SW 1271 (cell line): ENCODE measurements at places on chromosomes 1 and 21.

- DNase-seq = no peak
Observed at GRCh38 chr1:156489166-156489934, 11.2 kb downstream of the MEF2D start.

DNA sequence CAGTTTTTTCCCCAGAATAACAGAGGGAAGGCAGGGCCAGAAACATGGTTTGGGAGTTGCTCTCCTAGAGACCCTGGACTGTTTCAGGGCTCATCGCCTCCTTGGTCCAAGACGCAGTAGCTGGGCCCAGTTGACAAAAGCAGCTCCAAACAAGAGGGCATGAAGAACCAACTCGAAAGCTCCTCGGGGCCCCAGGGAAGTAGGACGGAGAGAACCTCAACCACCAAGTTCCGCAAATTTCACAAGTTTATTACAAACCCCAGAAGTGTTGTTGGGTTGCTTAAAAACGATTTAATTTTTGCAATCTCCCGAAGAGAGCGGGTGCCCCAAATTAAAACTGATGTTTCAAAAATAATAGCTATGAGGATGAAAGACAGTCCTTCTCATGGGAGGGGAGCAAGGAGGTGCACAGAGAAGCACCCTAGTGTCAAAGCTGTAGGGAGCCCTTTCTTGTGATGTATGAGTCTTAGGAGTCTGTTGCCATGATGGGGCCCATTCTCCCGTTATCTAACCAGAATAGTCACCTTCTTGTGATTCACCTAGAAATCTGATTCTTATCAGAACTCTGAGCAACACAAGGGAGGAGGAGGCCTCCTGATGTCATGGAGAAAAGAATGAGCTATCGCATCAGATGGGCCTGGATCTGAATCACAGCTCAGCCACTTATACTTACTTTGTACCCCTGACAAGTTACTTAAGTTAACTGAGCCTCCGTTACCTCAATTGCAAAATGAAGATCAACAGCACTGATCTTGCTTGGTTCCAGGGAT, 165.7 kb upstream of the IRF2BP2 start:
- DNase-seq = no peak

DNA sequence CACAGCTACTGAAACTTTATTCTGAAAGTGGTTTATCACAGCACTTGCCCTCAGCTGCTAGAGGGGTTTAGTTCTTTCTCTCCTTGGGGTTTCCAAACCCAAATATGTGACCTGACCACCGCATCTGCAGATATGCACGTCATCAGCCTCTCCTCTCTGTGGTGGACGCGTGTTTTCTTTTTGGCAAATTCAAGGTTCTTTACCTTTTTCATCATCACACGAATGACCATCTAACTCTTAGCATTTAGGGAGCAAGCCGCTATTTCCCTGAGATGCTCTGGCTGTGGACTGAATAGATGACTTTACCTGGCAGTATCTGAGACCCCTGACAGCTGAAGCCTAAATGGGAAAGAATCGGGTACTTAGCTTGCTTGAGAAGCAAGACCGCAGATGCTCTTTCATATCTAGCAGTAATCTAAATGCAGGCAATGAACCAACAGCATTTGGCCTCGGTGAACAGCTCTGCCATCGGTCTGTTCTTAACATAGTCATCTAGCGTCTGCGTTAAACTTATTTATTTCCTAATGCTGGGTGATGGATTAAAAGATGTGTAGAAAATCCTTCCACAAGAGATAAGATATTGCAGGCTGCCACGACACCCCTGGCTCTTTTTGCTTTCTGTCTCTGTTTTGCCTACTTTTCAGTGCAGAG, 463.4 kb downstream of the CAMTA1 start:
- DNase-seq = no peak

GRCh38 chr1:214338212-214338611, 57.3 kb downstream of the SMYD2 start:
- no peak for DNase-seq

GRCh38 chr1:173478094-173478674, 1.0 kb downstream of the PRDX6 start:
- peak; percentile 30 for DNase-seq

- no peak for DNase-seq
Observed at GRCh38 chr21:30166705-30167104, at the start of gene CLDN17. Gene CLDN17 (minus strand): TSS chr21:30166805. CDS start chr21:30166617, 188 bp downstream.

GRCh38 chr1:160291248-160292220, 6.6 kb upstream of the PEX19 start:
- peak; percentile 36 for DNase-seq

GRCh38 chr21:29481081-29481480, 182.4 kb downstream of the BACH1 start:
- DNase-seq = no peak

GRCh38 chr1:43447891-43448708, 5.6 kb downstream of the HYI start:
- DNase-seq = no peak

- no peak for DNase-seq
Observed at GRCh38 chr1:239383714-239384113, 2.7 kb upstream of the CHRM3 start.

DNA sequence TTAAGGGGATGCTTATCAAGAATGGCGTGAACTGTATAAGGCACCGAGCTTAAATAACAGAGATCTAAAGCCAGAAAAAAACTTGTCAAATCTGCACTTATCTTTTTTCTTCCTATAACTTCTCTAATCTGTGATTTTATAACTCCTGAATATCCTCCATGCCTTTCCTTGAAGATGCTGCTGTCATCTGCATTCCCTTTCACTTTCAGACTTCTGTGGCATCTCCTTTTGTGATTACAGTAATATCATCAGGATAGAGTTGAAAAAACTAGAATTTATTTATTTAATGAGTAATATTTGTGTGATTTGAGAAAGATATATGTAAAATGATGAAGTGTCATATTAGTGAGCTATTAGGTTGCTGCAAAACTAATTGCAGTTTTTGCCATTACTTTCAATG, 357.8 kb upstream of the PTBP2 start:
- DNase-seq = no peak

- DNase-seq = no peak
Observed at GRCh38 chr1:155043793-155044192, 7.3 kb upstream of the ADAM15 start.

- no peak for DNase-seq
Observed at GRCh38 chr1:218735436-218736032, 390.4 kb downstream of the TGFB2 start.

GRCh38 chr1:231563247-231563646, 34.8 kb downstream of the TSNAX start:
- no peak for DNase-seq

DNA sequence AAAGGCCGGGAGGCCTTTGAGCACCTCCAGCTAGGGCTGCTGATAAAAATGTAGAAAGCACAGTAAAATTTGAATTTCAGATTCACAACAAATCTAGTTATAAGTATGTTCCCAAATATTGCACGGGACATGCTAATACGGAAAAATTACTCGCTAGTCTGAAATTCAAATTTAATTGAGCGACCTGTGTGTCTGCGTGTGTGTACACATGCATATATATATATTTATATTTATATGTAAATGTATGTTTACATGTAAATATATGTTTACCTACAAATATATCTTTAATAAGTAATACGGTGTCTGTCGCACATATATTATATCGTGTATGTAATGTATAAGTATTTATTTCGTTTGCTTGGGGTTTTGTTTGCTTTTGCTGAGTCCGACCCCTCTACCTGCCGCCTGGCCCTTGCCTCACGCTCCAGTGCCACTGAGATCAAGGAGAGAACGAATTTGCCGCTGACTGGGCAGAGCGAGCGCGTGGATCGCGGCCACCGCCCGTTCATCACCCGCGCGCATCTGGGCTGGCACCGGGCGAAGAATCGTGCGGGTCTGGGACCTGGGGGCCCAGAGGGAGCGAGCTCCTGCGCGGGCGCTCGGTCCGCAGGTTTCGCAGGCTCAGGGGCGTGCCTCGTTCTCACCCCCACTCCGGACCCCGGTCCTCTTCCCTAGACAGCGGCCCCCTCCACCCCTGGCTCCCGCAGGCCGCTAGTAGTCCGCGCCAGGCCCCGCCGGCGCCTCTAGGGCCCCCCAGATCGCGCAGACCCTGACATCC, 534 bp upstream of the WRAP73 start:
- DNase-seq = no peak

DNA sequence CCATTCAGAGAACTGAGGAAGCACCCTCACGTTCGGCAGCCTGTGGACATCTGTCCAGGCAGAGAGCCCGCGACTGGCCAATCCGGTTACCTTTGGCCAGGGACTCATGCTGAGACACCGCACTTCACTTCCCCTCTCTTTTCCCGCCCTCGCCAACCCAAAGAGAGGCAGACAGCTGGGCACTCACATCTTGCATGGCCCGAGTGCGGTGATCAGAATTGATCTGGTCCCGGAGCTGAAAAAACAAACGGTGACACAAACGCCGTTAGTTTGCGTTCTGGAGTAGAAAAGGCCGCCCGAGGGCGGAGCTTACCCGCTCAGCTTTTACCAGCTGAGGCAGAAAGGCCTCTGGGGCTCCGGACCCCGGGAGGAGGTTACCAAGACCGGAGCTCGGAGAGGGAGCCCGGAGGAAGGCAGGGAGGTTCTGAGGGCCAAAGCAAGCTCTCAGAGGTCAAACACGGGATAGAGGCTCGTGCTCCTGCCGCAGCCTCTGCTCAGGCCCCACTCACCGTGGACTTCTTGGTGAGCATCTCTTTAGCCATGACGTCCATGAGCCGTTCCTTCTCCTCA, 376 bp downstream of the SF3A3 start:
- no peak for DNase-seq

DNA sequence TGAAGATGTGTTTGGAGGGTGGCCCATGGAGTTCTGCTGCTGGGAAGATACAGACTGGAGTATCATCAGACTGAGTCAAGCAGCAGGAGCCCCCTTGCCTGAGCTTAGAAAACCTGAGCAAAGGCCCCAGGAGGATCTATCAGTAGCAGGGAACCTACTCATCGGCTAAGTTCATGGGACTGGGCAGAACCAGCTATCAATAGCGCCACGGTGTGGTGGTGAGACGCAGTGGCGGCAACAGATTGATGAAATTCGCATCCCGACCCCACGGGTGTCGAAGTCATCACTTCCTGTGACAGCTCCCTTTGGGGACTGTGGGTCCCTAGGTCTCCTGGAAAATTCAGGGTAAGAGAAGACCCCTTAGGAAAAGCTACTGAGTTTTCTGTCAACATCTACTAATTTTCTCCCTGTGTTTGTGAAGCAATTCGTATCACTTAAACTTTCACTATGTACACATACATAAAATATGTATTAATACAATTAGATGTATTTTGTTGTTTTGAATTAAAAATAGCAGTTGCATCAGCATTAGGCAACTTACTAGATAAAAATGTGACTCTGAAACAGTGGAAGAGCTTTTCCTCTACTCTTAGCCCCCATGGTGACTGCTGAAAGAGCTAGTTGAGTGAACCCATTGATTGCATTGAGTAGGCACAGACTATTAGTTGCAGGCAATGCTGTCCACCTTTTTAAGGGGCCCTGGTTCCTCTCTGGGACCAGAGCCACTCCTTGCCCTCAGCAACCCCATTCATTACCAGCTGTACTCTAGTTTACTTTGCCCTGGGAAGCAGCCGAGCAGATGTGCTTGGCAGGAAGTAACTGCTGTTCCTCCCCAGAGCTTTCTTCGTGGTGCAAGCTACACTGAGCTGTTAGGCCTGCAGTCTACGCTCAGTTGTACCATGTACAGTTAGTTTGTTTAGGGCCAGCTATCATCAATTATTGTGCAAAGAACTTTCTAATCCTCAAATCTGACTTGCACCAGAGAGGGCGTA, 7.3 kb upstream of the CACNA1S start:
- DNase-seq = peak; percentile 14

DNA sequence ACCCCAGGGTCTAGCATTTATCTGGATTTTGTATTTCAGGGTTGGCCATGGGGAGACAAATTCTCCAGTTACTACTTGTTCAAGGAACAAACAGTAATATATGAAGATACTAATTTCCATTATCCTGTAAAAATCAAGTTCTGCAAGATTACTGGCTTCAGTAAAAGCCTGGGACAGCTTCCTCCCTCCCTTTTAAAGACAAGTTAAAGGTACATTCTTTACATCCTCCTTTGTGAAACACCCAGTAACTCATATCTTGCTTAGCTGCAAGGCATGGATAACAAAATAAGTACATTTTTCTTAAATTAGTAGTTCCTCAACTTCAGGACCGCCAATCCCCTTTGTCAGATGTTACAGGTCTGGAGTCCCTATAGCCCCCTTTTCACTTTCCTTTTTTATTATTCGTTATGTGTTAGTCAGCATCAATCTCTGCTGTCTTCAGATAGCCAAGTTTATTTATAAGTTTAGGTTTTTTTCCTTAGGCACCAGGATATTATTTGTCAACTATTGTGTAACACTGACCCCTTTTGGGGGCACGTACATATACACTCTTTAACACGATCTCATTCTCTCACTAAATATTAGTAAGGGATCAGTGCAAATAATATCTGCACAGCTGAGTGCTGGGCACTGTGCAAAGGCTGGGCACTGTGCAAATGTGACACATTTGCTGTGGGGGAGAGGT, 9.8 kb downstream of the ERRFI1 start:
- peak; percentile 32 for DNase-seq

DNA sequence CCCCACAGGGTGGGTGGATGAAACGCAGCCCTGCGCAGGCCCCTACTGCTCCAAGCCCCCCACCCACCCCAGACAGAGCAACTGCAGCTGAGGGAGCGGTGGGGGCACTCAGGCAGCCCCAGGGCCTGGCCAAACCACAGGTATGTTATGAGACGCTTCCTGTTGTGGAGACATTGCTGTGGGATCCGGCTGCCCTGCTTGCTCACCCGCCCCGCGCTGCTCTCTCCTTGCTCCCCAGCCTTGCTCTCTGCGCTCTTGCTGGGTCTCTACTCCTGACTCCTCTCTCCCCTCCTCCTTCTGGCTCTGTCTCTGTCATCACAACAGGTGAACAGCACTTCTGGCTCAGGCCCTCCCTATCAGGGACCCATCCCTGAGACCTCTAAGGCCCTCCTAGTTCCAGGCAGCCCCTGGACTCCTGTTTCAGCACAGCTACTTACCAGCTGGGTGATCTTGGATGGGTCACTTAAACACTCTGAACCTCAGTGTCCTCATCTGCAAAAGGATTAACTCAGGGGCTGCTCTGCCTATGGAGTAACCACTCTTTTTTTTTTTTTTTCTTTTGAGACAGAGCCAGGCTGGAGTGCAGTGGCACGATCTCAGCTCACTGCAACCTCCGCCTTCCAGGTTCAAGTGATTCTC, 15.9 kb downstream of the COL8A2 start:
- DNase-seq = peak; percentile 16

- DNase-seq = no peak
Observed at GRCh38 chr1:230086151-230086550, 19.1 kb downstream of the GALNT2 start.

GRCh38 chr1:168004531-168004930, 67.7 kb upstream of the MPC2 start:
- no peak for DNase-seq
